Activated naive CD8-positive, alpha-beta T cell treated with anti-CD3 and anti-CD28 coated beads for 36 hours (primary cell): ENCODE measurements at places on chromosomes 11 and 22. TPM values are rescaled to one million over a fixed set of nuclear protein-coding genes. Genes with fewer than 3 reads are reported as not detected.
A peak's percentile ranks its signal among the peaks of the same experiment; 100 is the strongest.

POU2AF1 gene
- total RNA-seq, result 3.5 TPM

GRCh38 chr11:33390944-33391892 lies 134.0 kb downstream of the HIPK3 start:
- no peak for DNase-seq

TNKS1BP1 gene
- 22.1 TPM for total RNA-seq

DNA sequence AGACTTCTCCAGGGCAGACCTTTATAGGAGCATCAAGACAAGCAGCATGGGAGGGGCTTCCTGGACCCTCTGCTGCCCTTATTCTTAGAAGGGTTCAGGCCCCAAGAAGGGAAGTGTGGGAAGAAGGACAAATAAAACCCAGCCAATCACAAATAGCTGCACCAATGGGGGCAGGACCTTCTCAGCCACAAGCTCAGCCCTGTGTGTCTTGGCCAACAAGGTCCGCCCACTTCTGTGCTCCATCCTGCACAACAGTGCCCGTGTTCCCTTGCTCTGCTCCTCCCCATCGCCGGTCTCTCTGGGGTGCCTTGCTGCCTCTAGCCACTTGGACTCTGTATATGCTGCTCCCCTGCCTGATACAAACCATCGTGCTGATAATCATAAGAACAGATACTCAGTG lies 86.1 kb downstream of the NAT10 start:
- no peak for DNase-seq

DNA sequence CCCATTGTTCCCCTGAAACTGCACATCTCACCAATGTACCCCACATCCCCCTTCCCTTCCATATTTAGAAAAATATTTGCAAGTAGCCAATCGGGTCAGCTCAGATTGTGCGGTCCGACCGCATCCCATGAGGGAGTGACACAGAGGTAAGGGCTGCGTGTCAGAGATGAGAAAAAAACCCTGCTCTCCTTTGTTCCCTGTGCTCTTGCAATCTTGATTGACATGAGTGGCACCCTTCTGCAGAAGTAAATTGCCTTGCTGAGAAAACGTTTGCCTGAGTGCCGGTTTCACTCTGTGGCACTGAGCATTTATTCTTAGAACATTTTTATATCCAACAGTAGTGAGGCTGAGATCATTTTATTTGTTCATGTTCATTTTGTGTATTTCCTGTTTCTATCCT lies 81.6 kb upstream of the CCDC90B start:
- DNase-seq, result no peak

OR5AS1 gene
- total RNA-seq, result not detected

DNA sequence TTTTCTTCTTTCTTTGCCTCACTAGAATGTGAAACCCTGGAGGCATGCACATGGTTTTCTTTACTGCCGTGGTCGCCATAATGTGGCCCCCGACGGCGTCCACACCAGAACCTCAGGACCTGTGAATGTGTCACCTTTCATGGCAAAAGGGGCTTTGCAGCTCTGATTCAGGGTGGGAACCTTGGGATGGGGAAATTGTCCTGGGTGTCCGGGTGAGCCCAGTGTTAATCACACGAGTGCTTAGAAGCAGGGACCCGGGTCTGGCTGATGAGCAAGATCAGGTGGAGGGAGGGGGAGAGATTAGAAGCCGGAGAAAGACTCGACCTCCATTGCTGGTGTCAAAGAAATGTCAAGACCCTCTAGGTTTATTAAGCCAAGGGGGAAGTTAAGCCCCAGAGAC lies 74.7 kb upstream of the SHISAL1 start:
- no peak for DNase-seq

MRGPRX3 gene
- not detected for total RNA-seq

DNA sequence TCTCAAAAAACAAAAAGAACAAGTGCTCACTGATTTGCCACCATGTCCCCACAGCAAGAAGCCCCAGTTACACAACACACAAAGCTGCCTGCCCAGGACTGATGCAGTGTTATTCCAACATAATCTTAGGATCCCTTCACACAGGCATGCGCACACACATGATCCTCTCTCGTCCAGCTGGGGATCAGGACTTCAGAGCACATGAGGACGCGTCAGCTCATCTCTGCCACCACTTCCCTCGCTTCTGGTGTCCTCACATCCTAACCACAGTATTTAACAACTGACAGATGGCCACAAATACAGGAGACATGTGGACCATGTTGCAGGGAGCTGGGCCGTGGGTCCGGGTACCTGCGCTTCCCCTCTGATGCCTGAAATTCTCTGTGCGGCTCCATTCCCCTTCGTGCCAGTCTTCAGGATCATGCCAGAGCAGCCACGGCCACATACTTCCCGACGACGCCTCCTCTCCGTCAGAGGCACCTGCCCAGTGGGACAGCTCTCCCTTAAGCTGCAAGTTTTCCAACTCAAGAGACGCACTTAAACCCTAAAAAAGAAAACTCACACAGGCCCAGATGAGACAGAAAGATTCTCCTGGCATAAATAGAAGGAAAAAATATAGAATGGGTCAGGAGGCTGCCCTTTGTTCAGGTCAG lies 68.3 kb downstream of the PACSIN2 start:
- no peak for DNase-seq

RAG2 gene
- total RNA-seq, result not detected

DNA sequence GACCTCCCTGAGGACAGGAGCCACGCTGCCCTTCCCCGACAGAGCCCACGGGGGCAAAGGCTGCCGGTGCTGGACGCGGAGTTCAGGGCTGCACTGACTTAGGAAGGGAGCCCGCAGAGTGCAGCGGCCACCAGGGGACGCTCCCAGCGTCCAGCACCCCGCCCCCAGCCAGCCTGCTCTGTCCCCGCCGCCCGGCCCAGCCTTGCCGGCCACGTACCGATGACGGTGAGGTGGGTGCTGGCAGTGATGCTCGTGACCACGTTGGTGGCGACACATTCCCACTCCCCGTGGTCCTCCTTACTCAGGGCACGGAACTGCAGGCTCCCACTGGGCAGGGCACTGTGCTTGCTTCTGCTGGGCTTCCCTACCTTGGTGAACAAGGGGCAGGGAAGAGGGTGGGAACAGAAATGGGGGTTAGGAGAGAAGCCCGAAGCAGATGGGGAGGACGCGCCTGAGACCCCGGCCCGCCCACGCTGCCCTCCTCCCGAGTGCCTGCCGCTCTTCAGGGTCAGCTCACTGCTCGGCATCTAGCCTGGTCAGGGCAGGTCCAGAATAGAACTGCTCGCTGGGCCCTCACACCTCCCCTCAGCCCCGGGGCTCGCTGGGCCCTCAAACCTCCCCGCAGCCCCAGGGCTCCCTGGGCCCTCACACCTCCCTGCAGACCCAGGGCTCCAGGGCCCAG lies 25.9 kb downstream of the IGSF9B start:
- DNase-seq, result no peak

LMNTD2 gene
- 1.3 TPM for total RNA-seq

SLC6A5 gene
- total RNA-seq, result not detected

TRAPPC4 gene
- total RNA-seq, result 114 TPM

DNA sequence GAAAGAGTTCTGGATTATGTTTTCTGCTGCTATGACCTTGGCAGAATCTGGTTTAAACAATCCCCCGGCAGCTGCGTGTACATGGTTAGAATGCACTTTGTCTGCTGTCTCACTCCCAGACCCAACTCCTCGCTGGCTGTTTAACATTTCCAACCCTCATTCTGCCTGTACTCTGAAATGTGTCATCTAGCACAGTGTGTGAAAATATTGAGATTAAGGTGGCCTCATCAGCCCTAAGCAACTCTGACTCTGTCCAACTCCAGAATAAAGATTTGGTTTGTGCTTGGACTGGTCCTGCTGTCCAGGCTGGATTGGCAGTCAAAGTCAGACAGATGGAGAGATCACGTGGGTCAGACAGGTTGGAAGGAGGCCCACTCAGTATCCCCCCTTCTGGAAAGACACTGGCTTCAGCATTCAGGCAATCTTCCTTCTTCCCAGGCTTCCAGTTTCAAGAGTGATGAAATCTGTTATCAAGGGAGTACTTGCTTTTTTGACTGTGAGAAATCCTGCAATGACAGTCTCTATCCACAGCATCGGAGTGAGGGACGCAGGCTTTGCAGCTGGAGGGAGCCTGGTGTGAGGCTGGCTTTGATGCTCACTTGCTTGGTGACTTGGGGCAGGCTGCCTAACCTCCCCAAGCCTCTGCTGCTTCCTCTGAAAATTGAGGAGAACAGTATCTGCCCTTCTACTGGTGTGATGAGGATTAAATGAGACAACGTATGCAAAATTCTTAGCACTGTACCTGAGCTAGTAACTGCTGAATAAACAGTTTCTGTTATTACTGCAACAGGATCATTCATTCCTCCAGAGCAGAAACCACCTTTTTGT lies 29.8 kb downstream of the ABTB2 start:
- DNase-seq, result no peak

CHKA gene
- 17.8 TPM for total RNA-seq

DNA sequence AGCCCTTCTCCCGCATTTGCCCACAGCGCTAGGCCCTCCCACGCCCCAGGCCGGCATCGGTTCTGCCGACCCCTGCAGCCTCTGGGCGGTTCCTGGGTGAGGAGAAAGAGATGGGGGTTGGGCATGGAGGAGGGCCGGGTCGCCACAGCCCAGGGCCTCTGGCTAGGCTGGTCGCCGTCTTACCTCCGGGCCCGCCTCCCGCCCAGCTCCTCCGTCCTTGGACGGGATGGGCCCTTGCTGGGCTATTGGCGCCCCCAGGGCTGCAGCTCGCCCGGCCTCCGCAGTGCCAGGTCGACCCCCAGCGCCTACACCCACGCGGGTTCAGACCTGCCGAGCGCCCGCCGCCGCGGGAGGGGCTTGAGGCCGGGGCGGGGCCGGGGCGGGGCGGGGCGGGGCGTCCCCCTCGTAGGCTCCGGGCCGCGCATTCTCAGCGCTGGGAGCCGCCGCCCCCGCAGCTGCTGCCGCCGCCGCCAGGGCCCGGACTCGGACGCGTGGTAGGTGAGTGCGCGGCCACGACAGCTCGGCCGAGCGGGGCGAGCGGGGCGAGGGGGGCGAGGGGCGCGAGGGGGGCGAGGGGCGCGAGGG lies at the start of gene CD151:
Gene CD151, plus strand, starts transcription at position 424 of the 585 bp plus-strand sequence. CDS start 3,118 bp downstream, outside the sequence.
- peak; percentile 72 for DNase-seq

CABP7 gene
- not detected for total RNA-seq

HTR3B gene
- total RNA-seq, result not detected

GRCh38 chr22:21026783-21027692 lies 5.3 kb downstream of the SLC7A4 start:
- no peak for DNase-seq
